ENCODE measurements at places on chromosomes 2 and 18.

DNA sequence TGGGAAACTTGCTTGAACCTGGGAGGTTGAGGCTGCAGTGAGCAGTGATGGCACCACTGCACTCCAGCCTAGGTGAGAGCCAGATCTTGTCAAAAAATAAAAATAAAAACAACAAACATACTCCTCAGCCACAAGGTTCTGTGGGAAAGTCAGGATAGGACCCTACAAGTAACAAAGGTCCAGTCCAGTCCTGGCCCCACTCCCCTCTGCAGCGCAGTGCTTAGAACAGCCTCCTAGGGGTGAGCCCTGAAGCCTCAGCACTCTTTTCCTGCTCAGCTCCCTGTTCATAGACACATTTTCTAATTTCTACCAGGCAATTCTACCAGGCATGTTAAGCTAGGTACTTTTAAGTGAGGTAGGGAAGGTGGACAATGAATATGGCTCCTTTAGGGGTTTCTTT lies 22.2 kb upstream of the SDC1 start:
- DNase-seq, result no peak

GRCh38 chr18:6661692-6662415 lies 67.7 kb upstream of the ARHGAP28 start:
- no peak for DNase-seq

GRCh38 chr2:30649278-30649677 lies 158.0 kb downstream of the CAPN13 start:
- no peak for DNase-seq

- no peak for DNase-seq
Measured at GRCh38 chr2:188600536-188601210, 309.0 kb downstream of the GULP1 start.

DNA sequence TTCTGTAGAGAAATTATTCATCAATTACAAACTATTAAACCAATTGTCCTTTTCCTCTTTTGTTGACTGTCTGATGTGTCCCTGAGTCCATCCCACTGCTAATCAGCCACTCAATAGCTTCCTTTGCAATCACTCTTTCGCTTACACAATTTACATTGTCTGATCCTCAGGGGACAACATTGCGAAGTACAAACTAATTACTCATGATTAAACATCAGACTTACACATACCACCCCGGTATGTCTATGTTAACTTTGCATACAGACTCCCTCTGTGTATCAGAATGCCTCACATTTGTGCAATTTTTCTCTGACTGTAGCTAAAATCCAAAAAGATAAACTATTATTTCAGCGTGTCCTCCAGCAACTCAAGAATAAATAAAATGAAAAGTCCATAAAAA lies 264.4 kb upstream of the REV1 start:
- no peak for DNase-seq

GRCh38 chr2:68594041-68594440 lies 49.3 kb upstream of the PROKR1 start:
- DNase-seq, result no peak

DNA sequence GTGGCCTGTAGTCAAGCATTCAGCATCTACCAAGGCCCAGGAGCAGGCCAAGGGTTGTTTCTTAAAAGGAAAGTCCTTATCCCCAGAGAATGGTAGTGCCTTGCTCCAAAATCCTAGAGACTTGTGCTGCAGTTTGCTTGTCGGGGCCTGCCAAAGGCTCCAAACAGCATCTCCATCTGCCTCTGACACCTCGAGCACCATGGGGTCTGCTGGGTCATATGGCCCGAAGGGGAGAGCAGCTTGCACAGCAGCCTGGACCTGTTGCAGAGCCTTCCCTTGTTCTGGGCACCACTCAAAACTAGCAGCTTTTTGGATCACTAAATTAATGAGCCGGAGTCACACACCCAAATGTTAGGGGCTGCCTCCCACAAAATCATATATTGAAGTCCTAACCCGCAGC lies 35.7 kb downstream of the GNAL start:
- no peak for DNase-seq

- DNase-seq, result peak; percentile 8
Measured at GRCh38 chr2:54081574-54081973, 33.8 kb upstream of the ACYP2 start.

GRCh38 chr18:23623040-23623439 lies 36.7 kb upstream of the NPC1 start:
- DNase-seq, result no peak

DNA sequence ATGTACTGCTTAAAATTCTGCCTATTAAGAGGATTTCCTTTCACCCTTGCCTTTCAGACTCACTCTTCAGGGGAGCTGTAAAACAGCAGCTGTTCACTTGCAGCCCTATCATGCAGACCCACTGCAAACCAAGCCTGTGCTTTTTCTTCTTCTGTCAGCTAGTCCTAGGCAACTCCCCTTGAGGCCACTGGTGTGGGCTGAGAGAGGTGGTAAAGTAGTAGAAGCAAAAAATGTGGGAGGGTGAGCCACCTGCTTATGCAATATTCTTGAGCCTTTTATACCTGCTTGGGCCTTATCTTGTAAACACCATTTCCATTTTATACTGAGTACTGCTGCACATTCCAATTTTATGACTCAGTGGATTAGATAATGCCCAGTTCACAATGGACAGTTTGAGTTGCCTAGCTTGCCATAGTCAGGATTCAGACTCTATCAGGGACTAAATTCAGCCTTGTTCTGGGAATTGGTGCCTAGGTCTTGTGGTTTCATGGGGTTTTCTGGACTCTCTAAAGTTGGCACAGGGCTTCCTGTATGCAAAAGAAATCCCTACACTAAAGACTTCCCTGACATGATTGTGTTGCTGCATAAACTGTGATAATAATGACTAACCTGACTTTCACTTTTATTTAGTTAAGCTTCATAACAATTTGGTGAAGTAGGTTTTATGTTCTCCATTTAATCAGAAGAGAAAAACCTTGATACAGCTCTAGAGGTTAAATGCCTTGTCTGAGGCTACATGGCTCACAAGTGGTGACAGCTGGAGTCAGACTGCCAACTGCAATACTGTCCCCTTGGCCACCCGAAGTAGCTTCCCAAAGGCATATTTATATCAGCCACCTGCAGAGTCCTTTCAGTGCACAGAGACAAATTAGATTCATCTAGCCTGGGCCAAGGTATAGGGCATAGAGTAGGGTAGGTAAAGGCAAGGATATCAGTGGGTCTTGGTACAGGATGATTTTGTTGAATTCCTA lies 47.4 kb upstream of the KDM3A start:
- no peak for DNase-seq

DNA sequence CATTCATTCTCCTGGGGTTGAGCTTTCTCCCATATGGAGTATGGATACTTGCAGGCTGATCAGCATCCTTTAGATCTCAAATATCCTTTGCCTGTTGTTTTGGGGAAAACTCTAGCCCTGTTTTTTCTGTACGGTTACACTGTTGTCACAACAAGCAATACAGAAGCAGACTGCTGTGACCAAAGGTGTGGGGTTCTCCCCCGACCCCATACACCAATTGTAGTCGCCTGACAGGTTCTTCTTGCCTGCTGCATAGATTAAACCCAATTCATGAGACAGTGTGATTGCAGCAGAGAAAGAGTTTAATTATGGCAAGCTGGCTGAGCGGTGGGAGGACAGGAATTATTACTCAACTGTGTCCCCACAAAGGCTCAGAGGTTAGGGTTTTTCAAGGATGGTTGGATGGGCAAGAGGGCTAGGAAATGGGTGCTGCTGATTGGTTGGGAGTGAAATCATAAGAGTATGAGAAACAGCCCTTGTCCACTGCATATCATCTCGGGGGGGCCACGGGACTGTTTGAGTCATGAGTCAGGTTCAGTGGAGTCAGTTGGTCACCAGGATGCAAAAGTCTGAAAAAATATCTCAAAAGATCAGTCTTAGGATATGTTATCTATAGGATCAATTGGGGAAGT lies 40.6 kb downstream of the ITGB1BP1 start:
- DNase-seq, result no peak

DNA sequence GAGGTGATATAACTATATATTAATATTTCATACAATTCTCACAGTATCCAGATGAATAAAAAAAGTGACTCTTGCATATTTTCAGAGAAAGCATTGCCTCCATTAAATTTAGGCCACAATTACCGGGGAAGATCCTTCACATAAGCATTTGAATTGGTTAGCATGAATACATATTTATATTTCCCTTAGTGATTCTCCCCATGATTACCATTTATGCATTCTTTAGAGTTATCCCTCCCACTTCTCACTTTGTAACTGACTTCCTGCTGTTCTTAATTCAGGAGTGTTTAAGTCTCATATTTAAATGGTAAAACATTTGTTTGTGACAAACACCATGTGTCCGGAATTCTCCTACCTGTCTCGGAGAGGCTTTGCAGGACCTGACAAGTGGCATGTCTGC lies 523.4 kb downstream of the CCDC85A start:
- DNase-seq, result no peak

DNA sequence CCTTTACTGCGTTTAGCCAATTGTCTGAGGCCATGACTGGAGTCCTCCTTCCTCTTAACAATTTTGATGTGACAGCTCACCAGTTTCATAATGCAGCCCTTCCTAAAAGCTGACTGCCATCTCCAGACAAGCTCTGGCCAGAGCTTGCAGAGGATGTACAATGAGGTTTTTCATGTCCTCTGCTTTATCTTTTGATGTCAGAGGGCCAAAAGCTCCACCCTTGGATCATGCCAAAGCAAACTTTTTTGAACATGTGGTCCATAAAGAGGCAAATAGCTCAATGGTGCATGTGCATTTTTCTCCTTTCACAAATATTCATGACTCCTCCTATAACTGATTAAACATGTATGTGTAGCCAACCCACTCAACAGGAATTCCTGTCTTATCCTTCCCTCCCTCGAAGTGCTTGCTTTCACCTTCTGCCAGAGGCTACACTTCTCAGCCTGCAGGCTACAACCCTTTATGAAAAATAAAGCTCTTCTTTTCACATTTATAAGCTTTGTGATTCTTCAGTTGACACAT lies 266.2 kb downstream of the FBXO15 start:
- DNase-seq, result no peak

- no peak for DNase-seq
Measured at GRCh38 chr2:8546612-8547283, 135.1 kb upstream of the ID2 start.

DNA sequence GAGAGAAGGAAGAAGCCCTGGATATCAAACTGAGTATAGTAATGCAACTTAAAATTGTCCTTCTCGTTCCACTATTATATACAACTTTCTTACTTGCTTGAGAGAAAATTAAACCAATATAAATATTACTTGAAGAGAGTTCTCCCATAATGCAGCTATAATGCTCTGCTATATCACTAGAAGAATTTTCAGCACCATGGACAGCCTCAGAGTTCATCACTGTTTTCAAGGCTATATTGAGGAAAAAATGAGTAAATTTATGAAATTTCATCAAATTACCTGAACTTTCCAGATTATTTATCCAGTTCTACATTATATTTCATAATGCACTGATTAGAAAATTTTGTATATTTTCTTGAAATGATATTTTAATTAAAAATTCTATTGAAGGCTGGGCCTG lies 1053.5 kb upstream of the FAM98A start:
- DNase-seq, result peak; percentile 2

DNA sequence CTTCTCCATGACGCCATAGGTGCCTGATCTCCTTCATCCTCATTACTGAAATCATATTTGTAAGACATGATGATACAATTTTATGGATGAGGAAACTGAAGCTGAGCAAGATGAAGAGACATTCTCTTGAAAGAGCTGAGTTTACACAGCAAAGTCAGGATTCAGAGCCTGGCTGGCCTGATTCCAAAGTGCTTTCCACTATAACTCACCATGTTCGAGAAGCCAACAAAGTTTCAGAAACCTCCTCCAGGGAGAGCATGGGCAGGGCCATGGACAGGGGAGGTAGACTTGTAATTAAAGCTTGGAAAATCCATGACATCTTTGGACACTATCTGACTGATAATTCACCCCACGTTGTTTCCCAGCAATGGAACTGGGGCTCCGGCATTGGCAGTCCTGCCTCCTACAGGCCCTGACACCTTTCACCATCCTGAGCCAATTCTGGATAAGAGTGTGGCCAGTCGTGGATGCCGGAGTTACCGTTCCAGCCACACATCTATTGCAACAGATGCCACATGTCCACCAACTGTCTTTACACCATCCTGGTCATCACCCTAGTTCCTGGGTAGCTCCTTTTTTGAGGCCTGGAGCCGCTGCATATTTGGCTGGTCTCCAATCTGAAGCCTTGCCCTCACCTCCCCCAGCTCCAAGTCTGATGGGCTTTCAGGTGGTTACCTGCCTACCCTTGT lies 85.0 kb upstream of the PPP1CB start:
- DNase-seq, result no peak

- DNase-seq, result no peak
Measured at GRCh38 chr18:2223849-2224248, 347.5 kb downstream of the METTL4 start.

GRCh38 chr2:133431289-133431688 lies 137.0 kb downstream of the NCKAP5 start:
- no peak for DNase-seq

DNA sequence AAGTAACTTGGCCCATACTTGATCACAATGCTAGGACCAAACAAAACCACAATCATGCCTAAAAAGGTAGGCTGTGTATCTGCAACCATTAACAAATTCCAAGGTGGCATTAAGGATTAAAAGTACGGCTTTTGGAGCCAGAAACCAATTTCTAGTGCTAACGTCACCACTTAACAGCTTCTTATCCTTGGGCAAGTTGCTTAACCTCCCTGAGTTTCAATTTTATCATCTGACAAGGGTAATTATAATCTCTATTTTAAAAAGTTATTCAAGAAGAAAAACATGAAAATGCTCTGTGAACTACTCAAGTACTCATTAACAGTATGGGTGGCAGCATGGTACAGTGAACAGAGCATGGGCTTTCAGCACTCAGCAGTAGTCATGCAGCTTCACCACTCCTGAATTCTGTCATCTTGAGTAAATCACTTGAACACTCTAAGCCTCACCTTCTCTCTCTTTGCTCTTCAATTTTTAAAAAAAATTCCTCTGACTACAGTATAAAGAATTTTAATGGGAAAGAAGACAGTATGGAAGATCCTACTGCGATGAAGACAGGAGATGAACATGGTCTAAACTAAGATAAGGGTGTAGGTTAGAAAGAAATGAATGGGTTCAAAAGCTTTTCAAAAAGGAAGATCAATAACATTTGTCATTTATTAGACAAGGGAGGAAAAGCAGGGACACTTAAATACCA lies 69.2 kb downstream of the SS18 start:
- no peak for DNase-seq

GRCh38 chr2:176812246-176812775 lies 400.3 kb upstream of the HNRNPA3 start:
- no peak for DNase-seq

DNA sequence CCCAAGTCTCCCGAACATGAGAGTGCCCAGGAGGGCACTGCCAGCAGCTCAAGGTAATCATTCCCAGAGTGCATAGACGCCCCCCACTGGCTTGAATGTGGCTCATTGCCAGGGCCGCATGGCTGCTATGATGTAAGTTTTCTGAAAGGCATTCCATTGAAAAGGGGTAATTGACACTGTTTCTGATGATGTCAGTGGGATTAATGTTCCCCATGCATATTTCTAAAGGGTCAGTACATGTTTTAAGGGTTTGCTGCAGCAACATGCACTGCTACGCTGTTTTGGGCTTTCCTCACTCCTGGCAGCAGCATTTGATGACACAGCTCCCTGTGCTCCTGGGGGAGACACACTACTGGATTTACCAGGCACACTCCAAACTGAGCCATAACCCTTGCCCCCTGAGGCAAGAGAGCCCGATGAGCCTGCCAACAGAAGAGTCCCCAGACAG lies 36.7 kb downstream of the KIAA2012 start:
- DNase-seq, result no peak

- no peak for DNase-seq
Measured at GRCh38 chr2:84832772-84833461, 48.0 kb downstream of the TRABD2A start.

All from T-helper 2 cell (primary cell).